ENCODE measurements at places on chromosomes 7 and 10.

GRCh38 chr7:12119620-12120303 lies 91.3 kb upstream of the TMEM106B start:
- DNase-seq = no peak

- no peak for DNase-seq
Observed at GRCh38 chr7:92794831-92795230, 41.5 kb downstream of the CDK6 start.

DNA sequence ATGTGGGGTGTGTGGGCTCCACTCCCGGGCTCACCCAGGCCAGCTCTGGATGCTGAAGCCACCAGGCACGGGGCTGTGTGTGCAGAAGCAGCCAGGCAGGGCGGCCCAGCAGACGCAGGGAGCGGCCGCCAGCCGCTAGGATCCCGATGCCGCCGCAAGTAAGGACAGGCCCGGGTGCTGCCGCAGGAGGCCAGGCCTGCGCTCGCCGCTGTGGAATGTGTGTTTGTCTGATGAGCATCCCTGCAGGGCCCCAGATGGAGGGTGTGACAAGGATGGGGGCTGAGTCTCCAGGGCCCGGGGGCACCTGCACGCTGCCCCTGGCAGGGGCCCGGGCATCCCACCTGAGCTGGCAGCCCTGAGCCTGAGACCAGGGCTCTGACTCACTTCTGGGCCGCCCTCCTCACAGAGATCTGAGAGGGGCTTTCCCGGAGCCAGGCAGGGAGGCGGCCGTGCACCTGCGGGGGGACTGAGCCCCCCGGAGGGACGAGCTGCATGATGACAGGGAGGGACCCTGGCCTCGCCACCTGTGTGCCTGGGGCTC lies 101.5 kb downstream of the FOXL3 start:
- no peak for DNase-seq

GRCh38 chr7:108408296-108408991 lies 47.8 kb downstream of the NRCAM start:
- DNase-seq = no peak

GRCh38 chr7:132577206-132578049 lies 1.2 kb upstream of the PLXNA4 start:
- no peak for DNase-seq

DNA sequence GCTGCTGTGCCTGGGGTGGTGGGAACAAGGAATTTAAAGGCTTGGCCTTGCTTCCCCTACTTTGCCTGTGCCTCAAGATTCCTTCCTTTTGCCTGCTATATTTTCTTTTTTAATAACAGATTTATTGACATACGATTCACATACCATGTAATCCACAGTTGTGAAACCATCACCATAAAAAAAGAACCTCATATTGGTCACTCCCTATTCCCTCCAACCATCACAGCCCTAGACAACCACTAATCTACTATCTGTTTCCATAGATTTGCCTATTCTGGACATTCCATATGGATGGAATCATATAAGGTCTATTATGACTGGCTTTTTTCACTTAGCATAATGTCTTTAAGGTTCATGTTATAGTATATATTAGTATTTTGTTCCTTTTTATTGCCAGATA lies 59.3 kb upstream of the TRIM8 start:
- no peak for DNase-seq

GRCh38 chr10:79252971-79253370 lies 94.3 kb upstream of the PPIF start:
- DNase-seq = no peak

DNA sequence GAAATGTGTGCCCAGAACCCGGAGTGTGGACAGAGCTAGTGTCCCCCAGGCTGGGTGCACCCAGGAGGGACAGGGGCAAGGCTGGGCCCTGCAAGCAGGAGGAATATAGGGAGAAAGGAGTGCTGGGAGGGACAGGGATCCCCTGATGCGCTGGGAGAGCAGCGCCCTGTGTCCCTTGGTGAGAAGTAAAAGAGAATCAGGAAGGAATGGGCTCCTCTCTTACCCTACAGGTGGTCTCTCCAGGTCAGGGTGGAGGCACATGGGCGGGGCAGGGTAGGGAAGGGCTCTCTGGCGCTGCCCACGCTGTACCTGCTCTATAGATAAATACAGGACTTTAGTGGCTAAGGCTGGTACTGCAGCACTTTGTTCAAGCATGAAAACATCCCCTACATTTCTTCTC lies 753.8 kb downstream of the GRID1 start:
- DNase-seq = no peak

- DNase-seq = no peak
Observed at GRCh38 chr7:106668861-106669524, 8.0 kb upstream of the CCDC71L start.

Data from activated gamma-delta T cell treated with anti-CD3 and anti-CD28 coated beads, Interleukin-2, amount 50 U/mL, for 16 hours (primary cell).